ENCODE measurements at places on chromosomes 12 and 14. TPM values are rescaled to one million over a fixed set of nuclear protein-coding genes. Genes with fewer than 3 reads are reported as not detected.

Gene OTOGL
- total RNA-seq: 0.55 TPM

Gene PDE3A
- total RNA-seq: 9.4 TPM

Gene ZDHHC22
- total RNA-seq: not detected

Gene HOXC11
- total RNA-seq: not detected

Gene DDN
- not detected for total RNA-seq

Gene FGF6
- not detected for total RNA-seq

Gene CACNA1C
- total RNA-seq: 26.5 TPM

- DNase-seq: peak; percentile 33
Observed at GRCh38 chr12:120720234-120720986, 5.2 kb upstream of the ACADS start.

GRCh38 chr14:31265701-31266398, 58.3 kb upstream of the HECTD1 start:
- no peak for DNase-seq

DNA sequence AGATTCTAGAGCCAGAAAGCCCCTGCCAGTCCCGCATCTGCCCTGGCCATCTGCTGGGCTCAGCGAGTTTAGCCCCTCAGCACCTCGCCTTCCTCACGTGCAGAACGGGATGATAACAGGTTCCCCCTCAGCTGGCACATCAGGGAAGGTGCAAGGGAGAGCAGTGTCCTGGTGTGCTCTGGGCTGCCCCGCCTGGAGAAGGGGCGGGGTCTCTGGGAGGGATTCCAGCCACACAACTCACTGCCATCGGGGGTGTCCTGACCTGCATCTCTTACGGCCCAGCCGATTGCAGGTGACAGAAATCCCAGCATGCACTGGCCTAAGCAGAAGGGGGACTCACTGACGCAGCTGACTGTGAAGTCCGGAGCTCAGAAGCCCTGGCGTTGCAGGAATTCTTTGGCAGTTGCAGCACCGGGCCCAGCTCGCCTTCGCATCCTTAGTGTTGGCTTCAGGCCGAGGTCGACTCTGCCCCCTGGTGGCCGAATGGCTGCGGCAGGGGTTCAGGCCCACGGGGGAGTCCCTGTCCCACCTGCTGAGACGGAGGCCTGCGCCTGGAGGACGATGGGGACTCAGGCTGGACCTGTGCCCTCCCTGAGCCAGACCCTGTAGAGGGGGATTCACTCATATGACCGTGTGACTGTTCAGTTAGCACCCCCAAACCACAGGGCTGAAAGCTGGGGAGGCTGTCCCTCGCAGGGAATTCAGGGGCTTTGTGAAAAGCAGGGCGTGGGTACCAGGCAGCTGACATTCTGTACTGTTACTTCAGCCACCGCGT, 178.6 kb downstream of the ADGRD1 start:
- peak; percentile 92 for DNase-seq

DNA sequence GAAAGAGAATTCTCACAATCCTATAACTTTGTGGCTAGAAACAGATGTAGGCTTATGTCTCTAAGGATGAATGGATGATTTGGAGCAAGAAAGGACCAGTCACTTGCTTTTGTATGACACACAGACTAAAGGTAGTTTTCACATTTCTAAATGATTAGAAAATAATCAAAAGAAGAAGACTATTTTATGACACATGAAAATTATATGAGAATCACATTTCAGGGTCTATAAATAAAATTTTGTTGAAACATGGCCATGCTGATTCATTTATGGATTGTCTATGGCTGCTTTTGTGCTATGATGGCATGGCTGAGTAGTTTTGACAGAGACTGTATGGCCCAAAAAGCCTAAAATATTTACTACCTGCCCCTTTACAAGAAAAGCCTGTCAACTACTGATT, 49.4 kb upstream of the FRMD6 start:
- no peak for DNase-seq

DNA sequence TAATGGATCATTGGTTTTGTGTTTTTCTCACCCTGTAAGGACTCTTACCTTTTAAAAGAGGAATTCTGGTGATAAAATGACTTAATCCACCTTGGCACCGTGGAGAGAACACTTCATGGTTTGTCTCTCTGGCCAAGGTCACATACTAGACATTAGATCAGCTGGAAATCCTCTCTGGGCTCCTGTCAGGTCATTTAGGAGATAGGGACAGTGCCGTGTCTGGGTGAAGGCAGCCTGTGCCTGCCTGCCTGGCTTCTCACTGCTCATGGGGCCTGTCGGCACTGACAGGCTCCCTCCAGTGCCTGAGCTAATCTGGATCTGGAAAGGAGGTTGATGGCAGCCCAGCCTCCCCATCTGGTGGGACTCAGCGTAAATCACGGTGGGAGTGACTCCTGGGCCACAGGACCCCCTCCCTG, 5.7 kb downstream of the CRADD start:
- no peak for DNase-seq

DNA sequence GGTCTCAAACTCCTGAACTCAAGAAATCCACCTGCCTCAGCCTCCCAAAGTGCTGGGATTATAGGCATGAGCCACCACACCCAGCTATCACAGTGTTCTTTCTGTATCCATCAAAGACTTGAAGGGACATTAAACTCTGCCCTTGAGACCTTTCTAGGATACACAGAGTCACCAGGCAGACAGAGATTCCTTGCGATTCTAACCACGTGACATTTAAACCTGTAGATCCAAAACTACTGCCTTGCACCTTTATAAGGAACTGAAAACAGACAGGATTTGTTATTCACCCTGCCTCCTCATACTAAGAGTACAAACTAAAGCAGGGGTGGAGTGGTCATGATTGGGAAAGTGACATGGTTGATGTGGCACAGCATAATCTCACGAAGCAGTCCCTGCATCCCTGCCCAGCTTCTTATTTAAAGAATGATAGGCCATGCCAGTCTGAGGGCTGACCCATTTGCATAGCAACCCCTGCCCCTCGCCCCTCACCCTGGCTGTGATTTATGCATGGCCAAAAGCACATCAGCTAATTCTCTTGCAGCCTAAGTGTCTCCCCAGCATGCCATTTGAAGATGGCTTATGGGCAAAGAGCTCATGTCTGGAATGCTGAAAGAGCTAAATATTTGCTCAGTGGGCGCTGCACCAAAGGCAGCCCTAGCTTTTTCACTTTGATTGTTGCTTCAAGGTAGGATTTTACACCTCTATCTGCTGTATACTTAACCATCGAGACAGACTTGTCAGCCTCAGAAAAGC, 43.2 kb upstream of the MYBPC1 start:
- no peak for DNase-seq

DNA sequence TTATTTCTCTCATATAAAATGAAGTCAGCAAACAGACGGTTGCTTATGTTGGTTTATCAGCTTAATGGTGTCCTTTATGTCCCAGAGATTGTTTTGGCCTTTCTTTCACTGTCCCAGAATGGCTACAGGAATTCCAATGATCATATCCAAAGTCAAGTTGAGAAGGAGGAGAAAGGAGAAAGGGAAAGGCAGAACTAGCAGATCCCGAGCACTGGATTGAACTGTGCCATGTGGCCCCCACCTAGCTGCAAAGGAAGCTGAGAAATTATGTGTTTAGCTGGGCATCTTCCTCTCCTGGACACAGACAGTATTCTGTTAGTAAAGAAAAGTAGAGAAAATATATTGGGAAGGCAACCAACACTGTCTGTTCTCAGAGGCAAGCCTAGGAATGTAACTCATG, 90.7 kb upstream of the ANO4 start:
- DNase-seq: no peak

DNA sequence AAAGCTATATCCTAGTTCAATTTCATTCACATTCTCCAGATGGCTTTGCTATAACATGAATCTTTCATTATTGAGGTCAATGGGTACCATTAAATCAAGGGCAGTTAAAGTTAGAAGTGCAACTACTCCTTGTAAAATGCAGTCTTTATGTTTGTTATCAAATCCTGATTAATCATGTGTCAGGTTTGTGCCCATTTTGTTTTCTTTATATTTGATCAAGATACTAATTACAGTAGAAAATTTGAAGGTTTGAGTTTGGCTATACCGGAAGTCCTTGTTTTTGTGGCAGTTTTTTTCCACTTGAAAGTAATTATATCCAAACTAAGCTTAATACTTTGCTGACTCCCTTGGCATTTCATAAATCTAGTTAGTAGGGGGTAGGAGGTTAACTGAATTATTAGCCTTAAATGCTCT, 513.0 kb downstream of the DIO2 start:
- no peak for DNase-seq
